ENCODE measurements at places on chromosomes 6 and 20.

DNA sequence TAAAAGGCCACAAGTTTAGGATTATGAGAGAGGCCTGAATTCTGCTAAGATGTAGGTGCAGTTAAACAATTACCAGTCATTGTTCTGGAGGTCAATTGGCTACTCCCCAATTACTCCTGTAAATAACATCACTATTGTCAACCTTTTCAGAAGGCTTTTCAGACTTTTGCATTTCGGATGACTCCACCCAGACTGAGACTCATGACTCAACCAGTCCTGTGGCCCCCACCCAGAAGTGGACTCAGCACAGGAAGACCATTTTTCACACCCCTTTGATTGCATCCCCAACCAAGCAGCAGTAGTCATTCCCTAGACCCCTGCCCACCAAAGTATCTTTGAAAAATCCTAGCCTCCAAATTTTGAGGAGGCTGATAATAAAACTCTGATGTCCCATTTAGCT lies 139.3 kb upstream of the SLC22A16 start:
- no peak for DNase-seq

GRCh38 chr6:90375681-90376439 lies 79.2 kb upstream of the BACH2 start:
- no peak for DNase-seq

DNA sequence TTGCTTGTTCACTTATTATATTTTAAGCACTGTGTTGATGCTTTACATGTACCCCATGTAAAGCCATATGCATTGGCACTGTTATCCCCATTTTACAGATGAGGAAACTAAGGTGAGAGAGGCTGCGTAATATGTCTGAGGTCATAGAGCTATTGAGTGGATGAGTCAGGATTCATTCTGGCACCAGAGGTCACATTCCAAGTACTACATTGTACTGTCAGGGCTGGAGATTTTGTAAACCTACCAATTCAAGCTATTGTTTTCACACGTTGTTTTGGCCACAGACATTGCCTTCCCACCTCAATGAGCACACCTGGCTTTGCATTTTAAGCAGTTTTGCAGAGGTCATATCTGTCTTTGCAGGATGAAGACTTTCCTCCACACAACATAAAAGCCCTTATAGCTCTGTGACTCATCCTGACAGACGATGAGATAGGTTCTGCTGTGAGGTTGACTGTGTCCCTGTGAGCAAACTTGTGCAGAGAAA lies 33.2 kb downstream of the ANKS1A start:
- no peak for DNase-seq

- no peak for DNase-seq
Observed at GRCh38 chr20:17327185-17328148, 100.6 kb downstream of the PCSK2 start.

- DNase-seq, result no peak
Observed at GRCh38 chr6:161198783-161199460, 74.9 kb downstream of the AGPAT4 start.

DNA sequence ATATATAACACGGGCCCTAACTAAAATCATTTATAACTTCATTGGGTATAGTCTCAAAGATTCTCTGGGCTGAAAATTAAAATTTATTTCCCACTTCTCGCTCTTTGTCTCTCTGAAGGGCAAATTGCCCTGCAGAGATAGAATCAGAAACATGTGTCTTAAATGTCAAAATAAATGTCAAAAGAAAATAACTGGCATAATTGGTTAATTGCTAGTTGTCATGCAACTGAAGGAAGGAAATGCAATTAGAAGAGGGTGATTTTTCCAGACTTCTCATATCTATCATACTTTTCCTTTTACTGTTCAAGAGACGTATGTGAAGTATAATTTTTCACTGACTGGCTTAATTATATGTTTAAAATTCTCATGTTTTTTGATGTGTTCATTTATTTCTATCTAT lies 80.3 kb upstream of the HMGCLL1 start:
- DNase-seq, result no peak

DNA sequence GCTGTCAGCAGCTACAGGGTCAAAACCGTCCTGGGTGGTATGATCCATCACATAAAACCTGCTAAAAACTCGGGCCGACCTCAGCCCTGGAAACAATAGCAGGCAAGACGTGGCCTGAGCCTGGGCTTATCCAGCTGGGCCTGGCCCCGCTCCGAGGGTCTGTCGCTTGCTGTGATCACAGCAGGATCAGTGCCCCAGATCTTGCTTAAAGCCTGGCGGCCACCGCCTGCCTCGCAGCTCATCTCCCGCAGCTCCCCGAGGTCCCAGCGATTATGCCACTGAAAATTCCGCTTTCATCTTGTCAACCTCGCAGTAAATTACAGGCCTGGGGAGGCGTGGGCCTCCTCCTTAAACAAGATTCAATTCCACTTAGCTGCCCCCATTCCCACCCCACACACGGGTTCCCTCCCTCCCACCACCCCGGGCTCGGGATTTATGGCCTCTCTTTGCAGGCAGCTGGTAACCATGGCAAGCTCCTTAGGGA lies 40.1 kb downstream of the CDH22 start:
- DNase-seq, result no peak

DNA sequence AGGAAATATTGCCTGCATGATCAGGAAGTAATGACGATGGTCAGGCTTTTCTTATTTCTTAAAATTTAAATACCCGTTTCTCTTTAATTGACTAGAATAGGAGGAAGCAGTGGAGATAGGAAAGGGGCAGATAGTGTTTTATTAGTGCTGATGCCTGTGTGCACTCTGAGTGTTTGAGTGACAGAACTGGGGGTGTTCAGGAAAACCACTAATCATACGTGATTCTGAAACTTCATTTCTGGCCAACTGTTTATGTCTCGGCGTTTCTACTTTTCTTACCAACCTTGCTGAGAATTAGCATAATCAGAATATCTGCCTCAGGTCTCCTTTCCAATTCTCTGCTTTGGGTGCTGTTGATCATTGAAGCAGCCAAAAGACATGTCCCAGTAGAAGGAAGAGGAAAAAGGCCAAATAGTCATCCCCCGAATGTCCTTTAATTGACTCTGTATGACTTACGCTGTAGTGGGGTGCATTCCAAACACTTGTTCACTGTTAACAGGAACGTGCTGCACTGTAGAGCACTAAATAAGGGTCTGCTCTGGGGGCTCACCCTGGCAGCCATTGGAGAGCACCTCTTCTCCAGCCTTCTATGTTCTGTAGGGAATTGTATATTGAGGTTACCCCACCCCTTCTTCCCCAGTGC lies 152.9 kb downstream of the JARID2 start:
- no peak for DNase-seq

GRCh38 chr6:143337201-143337949 lies 113.1 kb downstream of the ADAT2 start:
- DNase-seq, result no peak
